Stimulated activated CD8-positive, alpha-beta memory T cell treated with anti-CD3 and anti-CD28 coated beads, Interleukin-2, amount 100 ng/mL, for 1 hour (primary cell): ENCODE measurements at places on chromosomes 1 and 21.

DNA sequence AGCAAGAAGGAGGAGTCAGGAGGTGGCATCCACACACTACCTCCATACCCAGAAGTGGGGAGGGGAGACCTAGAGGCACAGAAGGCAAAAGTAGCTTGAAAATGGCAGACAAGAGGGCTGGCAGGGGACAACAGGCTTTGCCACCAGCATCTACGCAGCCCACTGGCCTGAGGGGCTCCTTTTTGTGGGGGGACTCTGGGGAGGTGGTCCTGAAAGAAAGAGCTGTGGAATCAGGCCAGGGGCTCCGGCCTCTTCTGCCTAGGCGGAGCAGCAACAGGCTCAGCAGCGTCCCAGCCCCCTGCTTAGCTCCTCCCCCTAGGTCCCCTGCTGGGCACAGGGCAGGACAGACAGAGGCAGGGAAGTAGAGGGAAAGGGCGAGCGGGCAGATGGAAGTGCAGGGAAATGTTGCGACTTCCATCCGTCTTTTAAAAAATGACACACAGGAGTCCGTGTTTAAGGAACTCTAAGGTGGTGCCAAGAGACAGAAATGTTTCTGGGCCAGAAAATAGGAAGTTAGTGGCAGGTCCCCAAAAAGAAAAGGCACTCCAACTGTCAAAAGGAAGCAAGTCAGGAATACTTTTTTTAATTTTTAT is 10.0 kb upstream of the LEFTY2 start:
- DNase-seq: no peak

- DNase-seq: no peak
These were observed 143.7 kb downstream of the PCNX2 start for GRCh38 chr1:233151861-233152260.

DNA sequence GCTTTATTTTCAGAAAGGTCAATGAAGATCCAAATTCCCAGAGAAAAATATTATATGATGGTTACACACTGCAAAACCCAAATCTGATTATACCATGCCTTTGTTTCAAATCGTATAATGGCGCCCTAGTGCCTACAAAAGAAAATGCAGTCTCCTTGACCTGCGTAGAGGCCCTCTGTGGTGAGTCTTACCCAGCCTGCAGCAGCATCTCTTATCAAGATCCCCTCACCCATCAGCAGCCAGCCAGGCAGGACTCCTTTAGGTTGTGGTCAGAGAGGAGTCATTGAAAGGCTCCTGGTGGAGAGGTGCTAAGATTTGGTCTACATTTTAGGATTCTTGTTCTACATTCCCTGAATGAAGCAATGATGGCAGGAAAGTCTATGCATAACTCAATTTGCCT is 23.7 kb upstream of the DAB1 start:
- no peak for DNase-seq

- DNase-seq: no peak
These were observed 7.0 kb upstream of the P3R3URF start for GRCh38 chr1:46183079-46183847.

- DNase-seq: no peak
These were observed 160.4 kb downstream of the HLX start for GRCh38 chr1:221039616-221040015.

DNA sequence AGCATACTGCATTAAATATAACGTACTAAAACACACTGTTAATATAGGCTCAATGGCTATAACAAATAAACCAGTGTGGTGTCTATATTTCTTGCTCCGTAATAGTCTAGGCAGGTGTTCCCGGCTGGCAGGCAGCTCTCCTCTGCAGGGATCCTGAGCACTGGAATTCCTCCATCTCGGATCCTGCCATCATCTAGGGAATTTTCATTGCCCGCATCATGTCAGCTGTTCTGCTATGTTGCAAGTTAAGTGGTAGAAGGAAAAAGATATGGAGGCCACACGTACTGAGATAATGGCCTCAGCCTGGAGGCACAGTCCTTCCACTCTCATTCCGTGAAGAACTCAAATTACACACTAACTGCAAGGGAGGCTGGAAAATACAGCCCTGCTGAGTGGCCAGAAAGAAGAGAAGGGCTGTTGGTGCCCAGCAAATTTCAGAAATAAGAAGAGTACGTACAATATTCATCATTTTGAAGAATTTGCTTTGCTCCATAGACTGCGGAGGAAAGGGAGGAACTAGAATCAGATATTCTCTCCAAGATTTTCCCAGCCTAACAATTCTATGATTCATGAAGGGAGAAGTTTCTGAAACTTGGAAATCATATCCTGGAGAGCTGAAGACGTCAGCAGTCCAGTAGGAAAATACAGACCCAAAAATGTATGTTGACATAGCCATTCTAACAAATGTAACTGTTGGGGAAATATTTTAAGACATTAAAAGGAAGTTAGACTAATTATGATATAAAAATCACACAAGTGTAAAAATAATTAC is 263.3 kb downstream of the MRPL39 start:
- DNase-seq: no peak

DNA sequence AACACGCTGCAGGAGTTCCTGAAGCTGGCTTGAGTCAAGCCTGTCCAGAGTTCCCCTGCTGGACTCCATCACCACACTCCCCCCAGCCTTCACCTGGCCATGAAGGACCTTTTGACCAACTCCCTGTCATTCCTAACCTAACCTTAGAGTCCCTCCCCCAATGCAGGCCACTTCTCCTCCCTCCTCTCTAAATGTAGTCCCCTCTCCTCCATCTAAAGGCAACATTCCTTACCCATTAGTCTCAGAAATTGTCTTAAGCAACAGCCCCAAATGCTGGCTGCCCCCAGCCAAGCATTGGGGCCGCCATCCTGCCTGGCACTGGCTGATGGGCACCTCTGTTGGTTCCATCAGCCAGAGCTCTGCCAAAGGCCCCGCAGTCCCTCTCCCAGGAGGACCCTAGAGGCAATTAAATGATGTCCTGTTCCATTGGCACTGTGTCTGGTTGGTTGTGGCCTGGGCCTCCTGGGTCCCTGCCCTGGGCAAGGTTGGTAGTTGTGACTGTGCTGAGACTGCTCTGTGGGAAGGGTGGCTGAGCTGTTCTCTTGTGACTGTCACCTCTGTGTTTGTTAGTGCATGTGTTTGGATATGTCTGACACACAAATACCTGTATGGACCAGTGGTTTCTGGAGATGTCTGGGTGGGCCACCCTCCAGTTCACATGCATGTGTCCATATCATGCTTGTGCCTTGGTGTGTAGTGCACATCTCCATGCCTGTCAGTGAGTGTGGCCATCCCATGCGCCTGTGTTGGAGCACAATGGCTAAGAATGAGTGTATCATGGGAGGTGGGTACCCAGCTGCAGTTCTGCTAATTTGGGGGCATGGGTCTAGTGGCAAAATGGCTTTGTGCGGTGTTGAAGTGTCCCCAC is 1.4 kb downstream of the SH3BGRL3 start:
- no peak for DNase-seq

DNA sequence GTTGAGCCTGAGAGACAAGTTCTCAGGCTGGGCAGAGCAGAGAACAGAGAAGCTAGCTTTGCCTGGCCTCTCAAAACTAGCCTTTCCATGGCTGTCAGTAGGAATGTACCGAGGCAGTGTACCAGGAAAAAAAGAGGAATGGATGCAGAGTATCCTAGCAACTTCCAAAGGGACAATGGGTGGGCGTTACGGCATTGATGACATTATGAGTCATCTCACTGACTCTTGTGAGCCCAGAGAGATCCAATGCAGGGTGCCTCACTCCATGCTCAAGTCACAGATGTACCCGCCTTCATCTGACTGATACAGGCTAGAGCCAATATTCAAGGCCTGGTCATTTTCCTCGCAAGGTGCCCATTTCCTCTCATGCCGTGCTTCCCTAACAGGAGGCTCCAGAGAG is 51.4 kb upstream of the C8B start:
- no peak for DNase-seq
